ENCODE measurements at places on chromosomes 5 and 9.

DNA sequence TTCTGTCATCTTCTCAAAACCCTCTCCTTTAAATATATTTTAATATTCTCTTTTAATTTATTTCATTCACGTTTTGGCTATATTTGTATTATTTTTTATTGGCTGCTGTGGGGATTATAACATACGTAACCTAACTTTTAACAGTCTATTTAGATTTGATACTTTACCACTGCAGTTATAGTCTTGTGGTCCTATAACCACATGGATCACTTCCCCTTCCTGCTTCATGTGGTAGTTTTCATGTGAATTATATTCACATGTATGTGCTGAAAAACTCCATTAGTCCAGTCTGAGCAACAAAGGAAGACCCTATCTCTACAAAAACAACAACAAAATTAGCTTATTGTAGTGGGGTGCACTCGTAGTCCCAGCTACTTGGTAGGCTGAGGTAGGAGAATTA is 34.3 kb downstream of the CENPP start:
- DNase-seq, result no peak

- DNase-seq, result peak; percentile 89
Observed at GRCh38 chr5:10513501-10514442, 50.1 kb upstream of the ANKRD33B start.

DNA sequence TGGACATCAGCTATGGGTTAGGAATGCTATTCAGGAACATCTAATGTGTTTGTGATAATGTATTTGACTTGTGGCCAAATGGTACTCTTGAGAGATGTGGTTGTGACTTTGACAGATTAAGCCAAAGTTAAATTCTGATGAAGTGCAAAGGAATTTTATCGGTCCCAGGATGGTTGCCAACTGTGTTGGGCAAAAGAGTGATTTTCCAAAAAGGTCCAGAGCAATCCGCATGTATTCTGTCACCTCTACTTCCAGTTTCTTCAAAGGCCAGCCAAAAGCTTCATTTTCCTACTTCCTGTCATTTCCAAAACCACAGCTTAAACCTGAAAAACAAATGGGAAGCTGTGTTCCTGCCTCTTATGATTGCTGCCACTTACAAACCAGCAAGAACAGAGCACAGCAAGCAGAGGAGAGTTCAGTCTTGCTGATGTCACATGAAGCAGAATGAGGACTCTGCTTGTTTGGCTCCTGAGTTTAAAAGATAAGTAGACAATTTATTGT is 59.8 kb downstream of the MARCHF3 start:
- peak; percentile 58 for DNase-seq

DNA sequence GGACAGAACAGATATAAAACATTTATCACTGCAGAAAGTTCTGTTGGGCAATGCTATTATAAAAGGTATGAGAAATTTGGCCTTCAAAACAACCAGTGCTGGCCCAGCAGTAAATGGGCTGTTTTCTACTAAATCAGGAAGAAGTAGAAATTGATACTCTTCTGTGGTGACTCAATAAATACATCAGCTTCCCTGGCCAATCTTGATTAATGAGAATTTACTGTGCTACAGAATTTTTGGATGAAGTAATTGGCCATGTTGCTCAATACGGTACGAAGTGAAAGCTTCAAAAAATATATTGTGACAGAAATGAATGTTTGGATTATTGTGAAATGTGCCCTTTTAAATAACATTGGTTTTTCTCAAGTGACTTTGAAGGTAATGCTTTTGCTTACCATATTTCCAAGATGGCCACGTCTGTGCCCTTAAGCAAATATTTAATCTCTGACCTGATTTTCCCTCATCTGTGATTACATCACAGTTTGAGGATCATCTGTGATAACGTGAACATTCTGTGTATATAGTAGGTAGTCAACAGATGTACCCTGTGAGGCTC is 4.2 kb downstream of the DNAJA1 start:
- peak; percentile 87 for DNase-seq

DNA sequence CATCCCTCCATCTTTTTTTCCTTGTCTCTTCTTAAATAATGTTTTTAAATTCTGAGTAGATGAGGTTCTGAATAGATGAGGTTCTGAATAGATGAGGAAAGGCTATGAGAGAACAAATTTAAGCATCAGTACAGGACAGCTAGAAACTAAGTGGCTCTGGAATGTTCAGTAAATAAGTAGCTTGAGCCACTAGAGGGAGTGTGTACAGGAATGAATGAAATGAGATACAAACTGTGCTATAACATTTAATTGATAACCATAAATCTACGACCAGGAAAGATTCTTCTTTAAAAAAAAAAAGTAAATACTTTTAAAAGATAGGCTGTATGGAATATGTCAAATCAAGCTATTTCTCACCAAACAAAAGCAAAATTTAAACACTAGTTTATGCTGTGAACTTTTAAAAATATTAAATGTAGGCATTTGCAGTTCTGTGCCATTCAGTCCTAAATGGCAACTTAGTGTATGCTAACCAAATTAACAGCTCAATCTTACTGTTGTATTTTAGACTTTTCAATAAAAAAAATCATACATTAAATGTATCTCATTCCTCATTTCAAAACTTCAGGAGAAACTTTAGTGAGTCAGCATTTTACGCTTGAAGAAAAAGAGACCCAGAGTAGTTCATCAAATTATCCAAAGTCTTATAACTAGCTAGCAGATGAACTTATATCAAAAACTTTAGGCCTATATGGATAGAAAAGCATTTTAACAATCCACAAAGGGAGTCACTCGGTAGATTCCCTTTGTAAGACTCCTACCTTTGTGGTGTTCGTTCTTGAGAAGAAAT is 70.4 kb upstream of the SNX2 start:
- peak; percentile 61 for DNase-seq

DNA sequence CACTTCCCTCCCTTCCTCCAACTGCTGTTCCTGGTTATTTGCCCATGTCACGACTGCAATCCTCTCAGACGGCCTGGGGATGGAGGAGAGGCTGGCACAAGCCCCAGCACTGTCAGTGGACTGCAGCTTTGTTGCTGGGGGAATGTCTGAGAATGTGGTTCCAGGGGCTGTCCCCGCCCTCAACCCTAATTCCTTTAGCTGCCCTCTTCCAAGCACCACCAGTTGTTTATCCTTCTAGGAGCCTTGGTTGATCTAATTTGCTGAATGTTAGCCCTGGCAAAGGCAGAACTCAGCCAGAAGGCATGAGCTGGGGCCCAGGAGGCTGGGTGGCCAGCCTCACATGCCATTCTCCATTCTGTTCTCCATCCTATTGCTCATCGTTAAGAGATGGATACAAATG is 51.6 kb downstream of the ADAM19 start:
- no peak for DNase-seq

GRCh38 chr9:110146373-110146772 is 61.6 kb downstream of the C9orf152 start:
- no peak for DNase-seq

- DNase-seq, result no peak
Observed at GRCh38 chr9:92592537-92592936, 56.7 kb upstream of the ECM2 start.

DNA sequence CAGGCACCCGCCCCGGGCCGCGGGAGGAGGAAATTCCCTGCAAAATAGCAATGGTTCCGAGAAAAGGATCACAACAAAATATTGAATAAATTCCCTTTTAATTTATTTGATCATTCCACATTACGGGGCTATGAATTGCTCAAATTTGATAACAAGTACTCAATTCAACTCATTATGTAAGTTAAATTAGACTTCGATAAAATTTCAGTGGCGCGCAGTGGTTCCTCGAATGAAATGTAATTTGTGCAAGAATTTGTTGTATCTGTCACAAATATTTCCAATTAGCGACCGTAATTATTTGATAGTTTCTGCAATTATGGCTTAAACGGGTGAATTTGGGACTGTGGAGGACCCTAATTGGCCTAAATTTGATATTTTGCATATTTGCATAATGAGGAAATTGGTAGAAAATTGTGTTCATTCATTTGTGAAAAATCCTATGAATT is 76.0 kb upstream of the TBCA start:
- DNase-seq, result no peak

DNA sequence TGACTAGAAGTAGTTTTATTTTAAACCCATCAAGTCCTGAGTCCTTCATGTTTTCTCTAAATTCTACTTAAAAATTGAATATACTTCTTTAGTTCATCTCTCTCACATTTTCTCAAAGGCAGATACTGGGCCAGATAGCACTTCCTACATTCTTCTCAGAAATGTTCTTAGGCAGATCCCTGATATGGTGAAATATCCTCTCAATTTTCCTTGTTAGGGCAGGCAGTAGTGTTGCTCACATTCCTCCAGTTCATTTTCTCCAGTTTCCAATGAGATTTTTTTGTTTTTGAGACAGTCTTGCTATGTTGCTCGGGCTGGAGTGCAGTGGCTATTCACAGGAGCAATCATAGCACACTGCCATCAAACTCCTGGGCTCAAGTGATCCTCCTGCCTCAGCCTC is 5.7 kb downstream of the GCNT1 start:
- peak; percentile 53 for DNase-seq

GRCh38 chr5:65209341-65209740 is 272.4 kb downstream of the ADAMTS6 start:
- DNase-seq, result peak; percentile 96

DNA sequence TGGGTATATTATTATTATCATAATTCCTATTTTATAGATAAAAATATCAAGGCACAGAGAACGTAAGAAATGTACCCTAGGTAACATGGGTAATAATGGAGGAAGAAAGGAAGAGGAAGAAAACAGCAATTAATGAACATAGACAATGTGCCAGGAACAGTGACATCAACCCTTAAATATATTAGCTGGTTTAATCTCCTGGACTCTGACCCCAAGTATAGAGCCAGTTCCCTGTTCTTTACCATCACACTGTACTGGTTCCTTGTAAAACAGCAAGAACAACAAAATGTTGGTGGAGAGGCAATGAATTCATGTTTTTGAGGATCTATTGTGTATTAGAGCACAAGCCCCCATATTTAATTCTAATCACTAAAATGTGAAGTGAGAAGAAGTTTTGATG is 192.1 kb downstream of the SMC2 start:
- DNase-seq, result no peak

GRCh38 chr9:134492281-134492691 is 149.3 kb upstream of the COL5A1 start:
- peak; percentile 84 for DNase-seq

DNA sequence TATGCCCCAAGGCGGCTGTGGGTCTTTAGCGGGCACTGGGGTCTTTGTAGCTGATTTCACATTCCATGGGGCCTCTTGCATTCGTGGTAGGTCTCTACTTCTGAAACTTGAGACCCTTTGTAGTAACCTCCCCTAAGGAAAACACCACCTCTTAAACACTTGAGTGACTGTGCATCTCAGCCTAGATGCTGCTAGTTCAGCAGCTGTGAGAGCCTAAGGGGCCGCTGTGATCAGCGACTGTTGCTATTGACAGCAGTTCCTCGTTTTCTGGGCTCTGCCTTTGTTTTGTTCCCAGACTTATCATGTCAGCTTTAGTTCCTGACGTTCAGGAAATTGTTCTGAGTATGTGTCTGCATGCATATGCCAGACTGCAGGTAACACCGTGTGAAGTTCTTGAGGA is 171.2 kb downstream of the HSPA4 start:
- no peak for DNase-seq

GRCh38 chr9:77649109-77649812 is 1.1 kb upstream of the GNA14 start:
- peak; percentile 56 for DNase-seq

All from iris pigment epithelial cell (primary cell).